Lung microvascular endothelial cell (primary cell): ENCODE measurements at places on chromosomes 7 and 10. TPM values are rescaled to one million over a fixed set of nuclear protein-coding genes. Genes with fewer than 3 reads are reported as not detected.
A peak's percentile ranks its signal among the peaks of the same experiment; 100 is the strongest.

DNA sequence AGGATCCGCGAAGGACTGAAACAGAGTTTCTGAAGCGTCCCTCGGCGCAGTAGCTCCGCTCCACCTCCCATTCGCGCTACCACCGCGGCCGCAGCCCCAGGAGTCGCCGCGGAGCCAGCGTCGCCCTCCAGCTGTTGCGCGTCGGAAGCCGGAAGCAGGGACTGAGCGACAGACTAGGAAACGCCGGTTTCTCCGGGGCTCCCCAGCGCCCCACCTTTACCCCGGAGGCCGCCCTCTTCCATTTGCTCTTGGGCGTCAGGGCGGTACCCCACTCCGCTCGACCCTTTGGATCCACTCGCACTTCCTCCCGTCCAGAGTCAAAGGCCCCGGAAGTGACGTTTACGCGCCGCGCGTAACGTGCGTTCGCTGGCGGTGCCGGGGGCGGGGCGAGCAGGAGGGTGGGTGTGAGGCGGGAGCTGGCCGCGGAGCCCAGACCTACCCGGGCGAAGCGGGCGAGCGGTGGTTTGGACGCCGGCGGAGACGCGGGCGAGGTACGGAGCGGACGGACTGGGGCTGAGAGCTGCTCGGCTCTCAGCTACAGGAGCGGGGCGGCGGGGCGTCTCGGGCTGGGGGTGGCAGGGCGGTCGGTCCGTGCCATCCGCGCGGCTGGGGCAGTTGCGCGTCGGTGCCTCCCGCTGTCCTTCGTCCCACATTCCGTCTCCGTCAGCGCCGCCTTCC is at the start of gene RABGEF1:
Gene RABGEF1, plus strand, starts transcription at position 432 of the 678 bp plus-strand sequence. CDS start 31,167 bp downstream, outside the sequence.
- peak; percentile 97 for DNase-seq

GRCh38 chr7:47786557-47787248 is 161.6 kb downstream of the PKD1L1 start:
- peak; percentile 81 for DNase-seq

DNA sequence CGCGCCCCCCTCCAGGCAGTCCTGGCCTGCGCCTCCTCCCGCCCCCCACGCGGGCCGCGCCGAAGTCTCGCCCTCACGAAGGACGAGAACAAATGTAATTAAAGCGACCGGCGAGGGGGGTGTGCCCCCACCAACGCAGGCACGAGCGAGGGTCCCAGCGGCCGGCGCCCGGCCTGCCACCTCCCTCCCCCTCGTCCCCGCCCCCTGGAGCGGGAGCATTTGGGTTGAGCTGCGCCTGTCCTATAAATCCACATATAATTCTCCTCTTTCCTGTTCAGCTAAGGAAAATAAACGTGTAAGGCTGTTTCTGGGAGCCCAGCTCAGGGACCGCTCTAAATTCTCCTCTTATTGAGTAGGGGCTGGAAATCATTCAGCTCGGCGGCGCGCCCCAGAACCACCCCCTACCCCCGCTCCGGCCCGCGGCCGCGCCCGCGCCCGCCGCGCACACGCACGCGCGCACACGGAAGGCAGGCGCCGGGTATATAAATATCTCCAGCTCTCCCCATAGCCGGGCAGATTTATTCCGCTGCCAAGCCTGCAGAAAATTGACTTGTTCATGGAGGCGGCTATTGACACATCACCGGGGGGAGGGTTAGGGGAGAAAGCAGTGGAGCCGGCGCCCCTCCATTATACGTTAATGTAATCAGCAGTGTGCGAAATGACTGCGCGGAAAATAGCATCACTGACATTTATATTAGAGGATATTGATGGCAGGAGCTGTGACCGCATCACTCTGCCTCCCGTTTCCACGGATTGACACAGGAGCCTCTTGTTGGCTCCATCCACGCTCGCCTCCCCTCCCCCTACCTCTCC is 61.6 kb upstream of the BTRC start:
- peak; percentile 13 for DNase-seq

GRCh38 chr10:9602998-9603397 is 1414.7 kb upstream of the CELF2 start:
- DNase-seq, result no peak

GRCh38 chr7:32762925-32763293 is 128.7 kb downstream of the KBTBD2 start:
- DNase-seq, result no peak

DNA sequence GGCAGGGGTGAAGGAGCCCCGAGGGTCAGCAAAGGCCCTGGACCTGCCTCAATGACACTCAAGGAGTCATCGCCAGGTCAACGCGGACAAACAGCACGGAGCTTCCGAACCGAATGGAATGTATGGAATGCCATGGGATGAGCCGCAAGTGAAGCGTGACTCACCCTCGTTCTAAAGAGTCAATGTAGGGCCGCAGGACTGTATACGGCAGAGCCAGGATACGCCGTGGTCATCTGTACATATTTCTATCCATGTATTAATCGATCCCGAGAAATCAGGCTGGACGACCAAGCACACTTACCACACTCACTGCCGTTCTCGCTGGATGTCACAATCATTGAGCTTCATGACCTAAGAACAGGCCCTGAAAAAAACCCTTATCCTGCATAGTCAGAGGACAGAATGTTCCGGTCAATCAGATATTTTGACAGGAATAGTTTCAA is 4.3 kb downstream of the SNX8 start:
- peak; percentile 82 for DNase-seq

DNA sequence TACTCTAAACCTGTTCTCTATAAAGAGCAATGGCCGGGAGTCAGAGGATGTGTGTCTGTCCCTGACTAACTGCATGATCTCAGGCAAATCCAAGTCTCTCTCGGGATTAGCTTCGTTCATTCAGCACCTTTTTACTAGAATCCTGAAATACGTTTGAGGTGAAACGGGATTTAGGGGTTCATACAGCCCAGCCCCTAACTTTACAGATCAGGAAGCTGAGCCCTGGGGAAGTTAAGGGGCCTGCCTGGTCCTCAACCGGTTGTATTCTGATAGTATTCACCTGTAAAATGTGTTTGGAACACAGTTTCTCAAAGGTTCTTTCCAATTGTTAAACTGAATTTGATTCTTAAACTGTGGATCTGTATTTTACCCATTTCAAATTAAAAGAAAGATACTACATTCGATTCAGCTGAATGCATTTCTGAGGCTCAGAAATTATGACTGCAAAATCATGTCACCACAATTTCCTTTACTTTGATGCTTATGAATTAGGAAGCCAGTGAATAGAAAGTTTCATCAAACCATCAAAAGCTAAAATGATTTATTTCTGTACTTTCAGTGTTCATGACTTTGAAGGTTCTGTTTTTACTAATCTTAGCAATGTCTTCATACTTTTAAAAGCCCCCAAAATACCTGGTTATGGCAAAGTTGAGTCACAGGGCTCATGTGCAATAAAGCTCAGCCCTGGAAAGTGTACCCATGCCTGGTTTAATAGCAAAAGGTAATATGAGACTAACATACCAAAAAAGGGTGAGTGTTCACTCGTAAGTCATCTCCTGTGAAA is 28.9 kb upstream of the EZH2 start:
- no peak for DNase-seq

DNA sequence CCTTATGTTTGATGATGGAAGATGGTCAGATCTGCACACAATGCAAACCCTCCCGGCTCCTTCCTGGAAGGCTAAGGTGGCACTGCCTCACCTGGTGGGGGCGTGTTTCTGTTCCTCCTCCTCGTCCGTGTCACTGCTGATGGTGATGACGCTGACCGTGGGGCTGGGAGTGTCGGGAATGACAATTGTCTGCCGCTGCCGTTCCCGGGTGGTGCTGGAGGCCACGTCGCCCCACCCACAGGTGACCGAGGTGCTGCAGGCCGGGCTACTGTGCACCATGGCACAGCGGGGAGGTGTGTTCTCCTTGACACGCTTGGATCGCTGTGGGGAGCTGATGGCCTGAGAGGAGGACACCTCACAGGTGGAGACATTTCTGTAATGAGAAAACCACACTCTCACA is 73.1 kb downstream of the CLEC2L start:
- DNase-seq, result no peak

DNA sequence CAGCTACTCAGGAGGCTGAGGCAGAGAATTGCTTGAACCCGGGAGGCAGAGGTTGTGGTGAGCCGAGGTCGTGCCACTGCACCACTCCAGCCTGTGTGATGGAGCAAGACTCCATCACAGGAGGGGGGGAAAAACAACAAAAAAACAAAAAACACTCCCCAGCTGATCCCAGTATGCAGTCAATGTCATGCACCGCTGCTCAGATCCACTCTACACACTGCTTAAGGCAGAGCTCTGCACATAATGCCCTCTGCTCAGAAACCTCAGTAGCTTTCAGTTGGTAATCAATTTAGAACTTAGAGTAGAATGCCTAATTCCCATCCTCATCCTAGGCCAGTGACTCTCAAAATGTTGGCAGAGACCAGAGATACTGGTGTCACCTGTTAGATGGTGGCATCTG is 43.9 kb downstream of the PDSS1 start:
- DNase-seq, result no peak

- no peak for DNase-seq
These were observed 43.0 kb downstream of the SLC25A40 start for GRCh38 chr7:87833130-87833529.

DNA sequence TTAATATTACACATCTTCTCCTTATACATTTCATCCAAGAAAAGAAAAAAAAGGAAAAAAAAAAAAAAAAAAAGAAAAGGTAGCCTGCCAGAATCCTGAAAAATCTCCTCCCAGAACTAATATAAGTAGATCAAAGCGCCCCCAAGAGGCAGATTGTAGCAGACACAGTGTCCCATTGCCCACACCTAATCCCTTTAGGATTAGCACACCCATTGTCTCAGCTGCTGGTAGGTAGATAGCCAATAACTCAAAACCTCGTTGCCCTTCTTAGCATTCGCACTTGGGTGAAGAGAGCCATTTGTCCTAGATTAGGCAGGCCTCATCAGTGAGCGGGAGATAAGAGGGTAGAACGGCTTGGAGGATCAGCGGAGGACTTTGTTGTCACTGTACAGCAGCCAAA is 100.2 kb upstream of the SORCS1 start:
- DNase-seq, result no peak

DNA sequence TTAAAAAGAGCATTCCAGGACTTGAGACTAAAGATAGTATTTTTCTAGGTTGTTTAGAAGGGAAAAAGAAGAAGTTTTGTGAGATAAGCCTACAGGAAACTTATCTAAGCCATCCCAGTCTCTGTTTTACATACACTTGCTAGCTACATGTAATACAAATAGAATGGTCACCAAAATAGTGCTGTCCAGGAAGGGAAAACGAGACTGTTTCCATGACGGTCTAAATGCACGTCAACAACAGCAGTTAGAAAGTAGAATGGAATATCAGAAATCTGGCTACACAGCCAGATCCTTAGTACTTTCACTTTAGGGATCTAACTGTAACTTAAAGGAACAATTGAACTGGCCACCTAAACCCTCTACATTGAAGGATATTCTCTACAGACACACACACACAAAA is 117.6 kb downstream of the TSPAN12 start:
- DNase-seq, result peak; percentile 88

DNA sequence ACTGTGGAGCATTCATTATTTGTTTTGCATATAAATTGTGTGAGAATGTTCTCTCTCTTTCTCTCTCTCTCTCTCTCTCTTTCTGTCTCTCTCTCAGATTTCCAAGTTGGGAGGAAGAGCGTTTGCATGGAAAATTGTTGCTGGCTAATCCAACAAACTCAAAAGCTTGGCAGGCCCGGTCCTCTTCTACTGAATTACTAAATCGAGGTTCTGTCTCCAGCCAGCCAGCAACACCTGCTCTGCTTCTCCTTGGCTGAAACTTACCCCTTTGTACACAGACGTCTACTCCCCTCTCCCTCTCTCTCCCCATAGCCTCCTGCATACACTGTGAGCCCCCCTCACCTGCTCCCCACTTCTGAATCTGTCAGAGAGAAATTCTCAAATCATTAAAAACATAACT is 996.4 kb upstream of the AUTS2 start:
- no peak for DNase-seq

GRCh38 chr7:42483886-42484285 is 246.9 kb upstream of the GLI3 start:
- no peak for DNase-seq

GRCh38 chr7:121872831-121873288 is at the start of gene PTPRZ1:
TSS of gene PTPRZ1 (plus strand) at chr7:121873161. CDS start at chr7:121873500, 339 bp downstream.
- DNase-seq, result peak; percentile 30

GRCh38 chr10:124870854-124871425 is 69.3 kb downstream of the ABRAXAS2 start:
- no peak for DNase-seq

DNA sequence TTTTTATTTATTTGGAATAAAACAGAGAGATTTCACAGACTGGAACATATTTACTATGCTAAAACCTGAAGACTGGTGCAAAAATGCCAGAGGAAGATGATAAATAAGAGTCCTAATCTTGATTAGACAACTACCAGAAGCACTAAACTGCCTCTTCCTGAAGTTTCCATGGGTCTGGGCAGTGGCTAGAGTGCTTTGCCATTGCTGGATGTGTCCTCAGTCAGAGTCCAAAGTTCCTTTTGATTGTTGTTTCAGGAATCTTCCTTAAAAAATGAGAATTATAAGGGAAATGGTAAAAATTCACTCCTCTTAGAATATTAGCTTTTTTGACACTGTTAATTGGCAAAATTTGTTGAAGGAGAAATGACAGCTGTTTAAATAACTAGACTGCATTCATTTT is 86.3 kb upstream of the AHR start:
- DNase-seq, result no peak

DNA sequence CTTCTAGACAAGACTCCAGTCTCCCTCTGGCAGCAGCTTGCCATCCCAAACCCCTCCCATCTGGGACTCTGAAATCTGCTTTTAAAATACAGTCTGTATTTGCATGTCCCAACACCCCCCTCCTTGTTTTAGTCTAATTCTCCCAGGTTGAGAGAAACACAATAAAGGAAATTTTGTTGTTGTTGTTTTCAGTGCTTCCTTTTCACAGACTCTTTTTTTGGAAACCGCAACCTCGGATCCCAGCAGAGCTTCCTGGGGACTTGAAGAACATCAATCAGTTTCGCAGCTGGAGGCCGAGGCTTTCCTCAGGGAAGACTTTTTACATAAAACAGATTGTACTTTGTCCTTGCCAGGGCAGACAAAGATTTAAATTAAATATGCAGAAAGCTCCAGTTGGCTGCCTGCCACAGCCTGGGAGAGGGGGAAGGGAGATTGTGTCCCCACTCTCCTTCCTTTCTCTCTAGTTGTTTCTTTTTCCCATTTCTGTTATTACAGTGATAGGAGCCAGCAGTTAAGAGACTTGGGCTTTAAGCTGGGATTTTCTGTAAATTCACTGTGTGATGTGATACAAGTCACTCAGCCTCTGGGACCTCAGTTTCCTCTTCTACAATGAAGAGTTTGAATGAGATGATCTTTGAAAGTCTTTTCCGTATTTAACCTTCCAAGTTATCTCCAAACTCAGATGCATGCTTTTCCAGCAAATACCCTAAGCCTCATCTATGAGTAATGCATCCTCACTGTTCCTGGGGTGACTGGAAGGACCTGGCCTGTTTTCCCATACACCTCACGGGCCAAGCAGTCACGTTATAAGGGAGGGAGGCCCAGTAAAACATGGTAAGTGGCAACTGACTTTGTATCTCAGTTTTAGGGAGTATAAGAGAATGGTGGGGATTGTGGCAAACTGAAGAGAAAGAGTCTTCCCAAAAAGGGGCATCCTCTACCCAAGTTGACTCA is 192.3 kb downstream of the REEP3 start:
- DNase-seq, result peak; percentile 95

GRCh38 chr7:106216923-106217542 is 67.8 kb downstream of the NAMPT start:
- peak; percentile 87 for DNase-seq

The PHYH gene
- 7.2 and 12.1 TPM in 2 replicates for total RNA-seq

The PROSER2 gene
- 5.0 and 7.3 TPM in 2 replicates for total RNA-seq

The SUGCT gene
- 0.79 and 0.87 TPM in 2 replicates for total RNA-seq

The NAT16 gene
- total RNA-seq, result not detected in 2 replicates

The ACBD7 gene
- total RNA-seq, result 0.60 and 1.5 TPM in 2 replicates

The CC2D2B gene
- total RNA-seq, result 0.22 TPM in 1 of 2 replicates, not detected in the other

The CCL24 gene
- not detected in 2 replicates for total RNA-seq

The SMKR1 gene
- 0.20 and 0.22 TPM in 2 replicates for total RNA-seq

The SEC61A2 gene
- total RNA-seq, result 3.5 and 4.2 TPM in 2 replicates

The KCP gene
- total RNA-seq, result not detected in 2 replicates
